Right ventricle myocardium superior (tissue), 1 donor: ENCODE measurements at places on chromosomes 2 and 18. TPM values are rescaled to one million over a fixed set of nuclear protein-coding genes. Genes with fewer than 3 reads are reported as not detected.

GRCh38 chr18:25815659-25816058 lies 274.8 kb downstream of the SS18 start:
- DNase-seq: no peak

- no peak for DNase-seq
Observed at GRCh38 chr18:44700652-44701051, 20.0 kb downstream of the SETBP1 start.

- no peak for DNase-seq
Observed at GRCh38 chr18:56637176-56637575, 1.2 kb downstream of the TXNL1 start.

The RASGRP3 gene
- total RNA-seq: 53.1 TPM
